ENCODE measurements at places on chromosomes 6 and 20. TPM values are rescaled to one million over a fixed set of nuclear protein-coding genes. Genes with fewer than 3 reads are reported as not detected.

PBOV1 gene
- not detected for total RNA-seq

GJA1 gene
- total RNA-seq = 54.5 TPM

TNFRSF6B gene
- not detected for total RNA-seq

OOEP gene
- not detected for total RNA-seq

LCA5 gene
- 10.9 TPM for total RNA-seq

MGME1 gene
- total RNA-seq = 44.3 TPM

All from Caco-2 (cell line).